Fibroblast of skin of back (primary cell): ENCODE measurements at places on chromosomes 2 and 18.

GRCh38 chr2:24914713-24915112 lies 5.3 kb downstream of the ADCY3 start:
- no peak for DNase-seq

GRCh38 chr2:133306236-133306635 lies 262.0 kb downstream of the NCKAP5 start:
- no peak for DNase-seq

DNA sequence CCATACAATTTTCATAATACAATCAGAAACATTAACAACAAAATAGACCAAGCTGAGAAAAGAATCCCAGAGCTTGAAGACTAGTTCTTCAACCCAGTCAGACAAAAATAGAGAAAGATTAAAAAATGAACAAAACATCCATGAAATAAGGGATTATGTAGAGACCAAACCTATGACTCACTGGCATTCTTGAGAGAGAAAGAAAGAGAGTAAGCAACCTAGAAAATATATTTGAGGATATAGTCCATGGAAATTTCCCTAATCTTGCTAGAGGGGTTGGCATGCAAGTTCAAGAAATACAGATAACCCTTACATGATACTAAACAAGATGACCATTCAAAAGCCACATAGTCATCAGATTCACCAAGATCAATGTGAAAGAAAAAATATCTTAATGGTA lies 281.7 kb downstream of the CCDC85A start:
- no peak for DNase-seq

- no peak for DNase-seq
Observed at GRCh38 chr2:187545238-187545751, 8.9 kb downstream of the TFPI start.

DNA sequence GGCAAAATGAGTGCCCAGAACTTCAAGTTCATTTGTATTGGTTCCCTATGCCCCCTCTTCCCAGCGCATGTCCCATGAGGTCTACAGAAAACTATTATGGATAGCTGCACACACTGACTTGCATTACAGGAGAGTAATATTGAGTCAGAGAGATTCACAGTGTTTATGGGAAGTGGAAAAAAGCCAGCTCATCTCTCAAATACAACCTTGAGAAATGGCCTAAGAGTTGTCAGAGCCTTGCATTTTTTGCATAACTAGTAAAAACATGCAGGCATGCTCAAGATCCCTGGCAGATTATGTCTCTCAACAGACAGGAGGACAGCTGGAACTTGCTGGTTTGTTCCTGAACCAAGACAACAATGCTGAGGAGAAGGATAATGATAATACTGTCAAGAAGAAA lies 1292.8 kb downstream of the DSC3 start:
- DNase-seq: peak; percentile 15
